ENCODE measurements at places on chromosomes 13 and 19.

DNA sequence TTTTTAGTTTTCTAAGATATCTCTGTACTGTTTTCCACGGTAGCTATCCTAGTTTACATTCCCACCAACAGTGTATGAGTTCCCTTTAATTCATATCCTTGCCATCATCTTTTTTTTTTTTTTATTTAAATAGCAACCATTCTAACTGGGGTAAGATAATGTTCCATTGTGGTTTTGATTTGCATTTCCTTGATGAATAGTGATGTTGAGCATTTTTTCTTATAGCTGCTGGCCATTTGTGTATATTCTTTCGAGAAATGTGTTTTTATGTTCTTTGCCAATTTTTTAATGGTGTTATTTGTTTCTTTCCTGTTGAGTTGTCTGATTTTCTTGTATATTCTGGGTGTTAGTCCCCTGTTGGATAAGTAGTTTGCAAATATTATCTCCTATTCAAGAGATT lies 454.8 kb downstream of the DACH1 start:
- DNase-seq, result no peak

DNA sequence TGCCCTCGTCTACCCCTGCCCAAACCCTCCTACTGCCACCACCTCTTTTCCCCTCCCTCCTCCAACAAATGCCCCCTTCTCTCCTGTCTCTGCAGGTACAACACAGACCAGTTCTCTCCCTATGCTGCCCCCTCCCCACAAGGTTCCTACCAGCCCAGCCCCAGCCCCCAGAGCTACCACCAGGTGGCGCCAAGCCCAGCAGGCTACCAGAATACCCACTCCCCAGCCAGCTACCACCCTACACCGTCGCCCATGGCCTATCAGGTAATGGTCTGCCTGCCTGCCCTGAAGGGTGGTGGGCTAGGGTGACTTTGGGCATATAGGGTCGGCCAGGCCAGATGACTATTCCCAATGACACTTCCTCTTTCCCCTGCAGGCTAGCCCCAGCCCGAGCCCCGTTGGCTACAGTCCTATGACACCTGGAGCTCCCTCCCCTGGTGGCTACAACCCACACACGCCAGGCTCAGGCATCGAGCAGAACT lies 6.5 kb upstream of the TIMM50 start:
- DNase-seq, result peak; percentile 88

GRCh38 chr13:30785191-30785850 lies 50.0 kb downstream of the ALOX5AP start:
- DNase-seq, result no peak

- DNase-seq, result no peak
Observed at GRCh38 chr13:111315347-111315995, 5.0 kb upstream of the TEX29 start.

GRCh38 chr13:74032325-74032724 lies 101.9 kb downstream of the KLF12 start:
- no peak for DNase-seq

All from endothelial cell (in vitro differentiated cells).